ENCODE measurements at places on chromosomes 4 and X.

DNA sequence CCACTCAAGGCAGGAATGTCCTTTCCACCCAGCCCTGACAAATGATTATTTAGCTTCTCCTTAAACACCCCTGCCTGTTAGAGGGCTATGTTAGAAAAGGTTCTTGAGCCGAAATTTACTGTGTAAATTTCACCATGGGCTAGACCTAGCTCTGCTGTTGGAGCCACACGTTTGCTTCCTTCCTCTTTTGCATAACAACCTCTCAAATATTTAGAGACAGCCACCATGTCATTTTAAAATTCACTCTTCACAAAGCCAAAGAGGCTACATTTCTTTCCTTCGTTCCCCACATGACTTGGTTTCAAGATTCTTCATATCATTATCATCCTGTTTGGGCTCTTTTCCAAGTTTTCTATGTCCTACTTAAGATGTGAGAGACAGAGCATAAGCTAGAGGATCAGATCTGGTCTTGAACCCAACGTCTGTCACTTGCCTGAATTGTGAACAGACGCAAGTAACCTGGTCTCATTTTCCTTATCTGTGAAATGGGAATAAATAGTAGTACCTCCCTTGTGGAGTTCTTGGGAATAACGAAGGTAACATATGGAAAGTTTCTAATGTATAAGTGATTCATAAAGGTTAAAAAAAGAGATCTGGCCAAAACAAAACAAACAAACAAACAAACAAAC is 6.7 kb downstream of the DOCK11 start:
- no peak for DNase-seq

DNA sequence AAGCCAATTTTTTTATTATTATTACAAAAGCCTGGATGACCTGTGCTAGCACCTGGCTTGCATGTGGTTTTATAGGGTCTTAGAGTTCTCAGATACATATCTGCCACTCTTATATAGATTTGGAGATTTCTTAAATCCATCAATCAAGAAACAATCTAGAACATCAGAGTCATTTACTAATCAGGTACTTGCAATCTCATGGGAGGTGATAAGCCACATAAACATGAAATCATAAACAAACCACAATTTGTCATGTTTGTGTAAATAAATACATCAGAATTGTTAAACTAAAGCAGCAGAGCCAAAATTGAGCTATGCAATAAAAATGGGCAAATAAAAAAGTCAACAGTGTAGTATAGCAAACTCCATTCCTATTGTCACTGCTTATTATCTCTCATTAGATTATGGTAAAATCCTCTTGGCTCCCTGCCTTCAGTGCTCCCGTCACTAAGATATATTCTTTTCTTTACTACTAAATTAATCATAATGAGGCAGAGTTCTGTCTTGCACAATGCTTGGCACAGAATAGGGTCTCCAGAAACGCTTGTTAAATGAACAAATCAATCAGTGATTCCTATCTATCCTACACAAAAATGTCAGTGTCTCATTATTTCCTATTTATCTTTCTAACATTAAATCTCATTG is 108.7 kb upstream of the TTC29 start:
- DNase-seq, result no peak

DNA sequence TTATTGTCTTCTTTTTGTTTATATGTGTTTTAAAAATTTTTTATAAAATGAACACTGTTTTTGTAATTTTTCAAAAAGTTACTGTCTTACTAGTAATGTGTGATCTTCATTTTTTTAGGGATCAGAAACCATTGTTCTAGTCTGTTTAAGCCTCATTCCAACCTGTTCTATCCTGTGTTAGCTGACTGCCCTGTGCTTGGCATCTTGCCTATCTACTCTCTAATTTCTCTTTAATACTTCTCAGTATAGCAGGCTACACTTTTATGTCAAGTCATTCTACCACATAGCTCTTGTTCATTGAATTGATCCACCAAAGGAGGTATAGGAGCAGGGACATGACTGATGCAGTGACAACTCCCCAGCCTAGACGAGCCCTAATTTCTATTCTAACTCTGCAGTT is 70.2 kb upstream of the PLS3 start:
- no peak for DNase-seq

GRCh38 chr4:1060121-1060520 is 48.7 kb downstream of the FGFRL1 start:
- DNase-seq, result no peak

- no peak for DNase-seq
Observed at GRCh38 chr4:104896660-104897645, 249.7 kb upstream of the TET2 start.

DNA sequence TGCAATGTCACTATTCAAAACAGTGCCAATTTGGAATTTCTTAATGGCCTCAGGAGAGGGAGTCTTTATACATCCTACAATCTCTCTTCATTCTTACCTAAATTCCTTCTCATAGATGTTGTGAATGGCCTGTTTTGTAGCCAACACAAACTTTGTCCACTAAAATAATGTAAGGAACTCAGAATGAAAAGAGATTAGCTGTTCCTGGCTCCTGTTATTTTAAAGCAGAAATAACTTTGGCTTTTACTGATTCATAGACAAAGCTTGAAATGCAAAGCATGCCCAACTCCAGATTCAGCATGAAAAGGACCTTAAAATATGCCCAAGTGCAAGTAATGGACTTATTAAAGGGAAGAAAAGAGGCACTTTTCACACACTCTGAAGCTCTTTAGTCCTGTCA is 146.0 kb upstream of the GPC4 start:
- DNase-seq, result no peak

DNA sequence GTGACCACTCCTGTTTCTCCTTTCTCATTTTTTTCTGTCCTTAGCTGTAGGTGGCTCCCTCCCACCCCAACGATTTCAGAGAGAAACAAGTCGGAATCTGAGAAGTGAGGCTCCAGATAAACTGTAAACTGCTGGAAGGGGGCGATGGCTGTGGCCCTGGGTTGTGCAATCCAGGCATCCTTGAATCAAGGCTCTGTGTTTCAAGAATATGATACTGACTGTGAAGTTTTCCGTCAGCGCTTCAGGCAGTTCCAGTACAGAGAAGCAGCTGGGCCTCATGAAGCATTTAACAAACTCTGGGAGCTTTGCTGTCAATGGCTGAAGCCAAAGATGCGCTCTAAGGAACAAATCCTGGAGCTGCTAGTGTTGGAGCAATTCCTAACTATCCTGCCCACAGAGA is 37.7 kb downstream of the ETDC start:
- DNase-seq, result no peak

GRCh38 chr4:39446483-39446841 is 12.3 kb downstream of the RPL9 start:
- no peak for DNase-seq

- DNase-seq, result no peak
Observed at GRCh38 chrX:70007946-70008345, 41.8 kb downstream of the AWAT2 start.

GRCh38 chr4:105276361-105277104 is 129.9 kb downstream of the TET2 start:
- DNase-seq, result no peak

DNA sequence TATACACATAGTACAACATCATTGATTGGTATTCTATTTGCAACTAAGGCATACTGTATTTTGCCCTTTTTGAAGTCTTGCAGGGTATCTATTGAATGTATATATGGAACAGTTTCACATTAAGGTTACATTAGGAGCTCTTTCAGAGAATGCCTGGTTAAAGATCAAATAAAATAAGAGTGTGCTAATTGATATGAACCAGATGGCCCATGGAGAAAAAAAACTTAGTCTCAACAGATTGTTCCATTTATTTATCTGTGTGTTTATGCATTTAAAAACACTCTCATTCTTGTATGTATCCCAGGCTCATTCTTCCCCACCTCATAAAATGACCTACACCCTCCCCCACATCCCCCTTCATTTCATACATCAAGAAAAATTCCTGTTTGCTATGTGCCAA is 35.2 kb upstream of the GRIA2 start:
- DNase-seq, result no peak

DNA sequence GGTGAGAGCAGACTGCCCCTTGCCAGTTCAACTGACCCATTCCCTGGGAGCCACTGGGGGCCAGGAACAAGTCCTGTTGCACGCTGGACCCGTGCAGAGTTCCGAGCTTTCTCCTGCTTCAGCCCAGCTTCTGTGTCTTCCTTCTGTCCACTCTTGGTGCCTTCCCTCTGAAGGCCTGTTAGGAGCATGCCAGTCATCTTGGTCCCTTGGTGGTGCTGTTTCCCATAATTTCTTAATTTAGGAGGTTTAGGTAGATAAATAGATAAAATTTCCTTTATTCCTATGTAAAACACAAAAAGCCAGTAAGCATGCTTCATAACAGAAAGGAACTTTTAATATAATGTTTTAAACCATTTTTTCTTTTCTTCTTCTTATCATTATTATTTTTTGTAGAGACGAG is 672.7 kb downstream of the CCSER1 start:
- no peak for DNase-seq

DNA sequence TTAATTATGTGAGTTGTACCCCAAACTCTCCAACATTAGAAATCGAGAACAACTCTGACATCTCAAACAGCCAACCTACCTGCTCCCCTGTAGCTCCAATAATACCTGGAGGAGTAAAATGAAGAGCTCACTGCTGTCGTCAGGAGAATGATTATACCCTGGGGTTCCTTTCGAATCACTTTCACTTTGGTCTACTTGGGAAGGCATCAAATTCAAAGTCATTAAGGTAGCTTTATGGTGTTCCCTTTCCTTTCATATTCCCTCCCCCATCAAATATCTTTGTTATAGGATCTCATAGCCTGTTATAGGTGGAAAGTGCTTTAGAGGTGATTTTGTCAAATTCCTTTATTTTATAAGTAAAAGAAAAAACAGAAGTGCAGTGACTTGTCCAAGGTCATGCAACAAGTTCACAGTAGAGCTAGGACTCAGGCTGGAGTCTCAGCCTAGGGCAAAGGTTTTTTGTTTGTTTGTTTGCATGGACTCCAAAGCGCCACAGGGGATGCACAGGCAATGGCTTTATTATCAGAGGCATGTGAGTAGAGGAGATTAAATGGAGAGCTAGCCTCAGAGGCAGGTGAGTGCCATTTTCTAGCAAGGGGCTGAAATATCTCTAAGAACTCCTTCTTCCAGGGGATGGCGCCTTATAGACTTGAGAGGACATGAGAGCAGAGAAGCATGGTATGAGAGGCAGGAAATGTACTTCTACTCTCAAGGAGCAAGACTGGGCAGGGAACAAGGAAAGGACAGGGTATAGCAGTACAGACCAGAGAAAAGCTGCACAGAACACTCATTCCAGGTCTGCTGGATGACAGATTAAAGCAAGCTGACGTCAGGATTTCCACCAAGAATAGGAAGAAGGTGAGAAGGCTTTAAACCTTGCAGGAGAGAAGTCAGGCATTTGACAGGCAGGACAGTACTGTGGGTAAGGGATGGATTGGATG is 262.1 kb upstream of the GPC4 start:
- DNase-seq, result no peak

DNA sequence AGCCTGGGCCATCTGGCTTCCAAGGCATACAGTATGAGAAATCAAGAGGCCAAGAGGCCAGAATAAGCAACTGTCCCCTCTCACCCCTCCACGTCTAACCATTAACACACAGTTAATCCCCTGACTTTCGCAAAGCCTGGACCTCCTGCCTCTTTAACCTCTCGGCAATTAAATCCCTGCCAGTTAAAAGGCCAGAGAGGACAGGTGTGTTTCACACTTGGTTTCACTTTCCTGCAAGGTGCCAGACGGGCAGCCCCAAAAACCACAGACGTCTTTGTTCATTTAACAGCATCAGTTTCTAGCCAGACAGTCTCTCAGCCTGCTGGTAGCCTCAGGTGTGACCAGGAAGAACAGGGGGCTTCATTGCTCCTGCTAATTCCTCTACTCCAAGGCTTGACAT is 91.1 kb upstream of the KIT start:
- DNase-seq, result no peak

GRCh38 chrX:1784773-1785172 is 169.9 kb downstream of the ASMT start:
- DNase-seq, result no peak

DNA sequence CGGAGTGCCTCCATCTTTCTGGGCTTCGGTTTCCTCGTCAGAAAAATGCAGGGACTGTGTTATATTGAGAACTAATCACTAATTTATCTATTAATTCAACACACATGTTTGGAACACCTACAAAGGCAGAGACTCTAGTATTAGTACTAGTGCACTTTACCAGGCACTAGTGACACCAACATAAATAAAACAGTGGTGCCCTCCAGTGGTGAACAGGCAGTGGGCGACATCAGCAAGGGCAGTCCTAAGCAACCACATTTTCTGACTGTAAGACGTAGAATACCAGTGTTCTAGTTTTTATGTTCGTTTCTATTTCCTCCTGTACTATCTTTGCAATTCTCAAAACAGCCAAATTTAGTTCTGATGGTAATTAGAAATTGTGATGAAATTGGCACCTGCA is 69.1 kb upstream of the UCP1 start:
- peak; percentile 42 for DNase-seq

DNA sequence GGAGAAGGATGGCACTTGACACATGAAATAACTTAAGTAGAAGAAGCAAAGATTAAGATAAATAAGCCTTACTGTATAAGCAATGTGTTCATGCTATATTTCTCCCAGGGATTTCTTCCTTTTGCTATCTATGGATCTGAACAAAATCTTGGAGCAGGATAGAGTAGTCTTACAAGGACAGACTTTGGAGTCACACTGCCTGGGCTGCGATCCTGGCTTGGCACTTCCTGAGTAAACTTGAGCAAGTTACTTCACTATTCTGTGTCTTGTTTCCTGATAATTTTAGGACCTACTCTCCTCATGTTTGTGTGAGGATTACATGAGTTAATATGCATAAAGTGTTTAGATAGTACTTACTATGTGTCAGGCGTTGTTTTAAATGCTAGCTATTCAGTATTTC is 340.0 kb upstream of the MAOA start:
- no peak for DNase-seq

DNA sequence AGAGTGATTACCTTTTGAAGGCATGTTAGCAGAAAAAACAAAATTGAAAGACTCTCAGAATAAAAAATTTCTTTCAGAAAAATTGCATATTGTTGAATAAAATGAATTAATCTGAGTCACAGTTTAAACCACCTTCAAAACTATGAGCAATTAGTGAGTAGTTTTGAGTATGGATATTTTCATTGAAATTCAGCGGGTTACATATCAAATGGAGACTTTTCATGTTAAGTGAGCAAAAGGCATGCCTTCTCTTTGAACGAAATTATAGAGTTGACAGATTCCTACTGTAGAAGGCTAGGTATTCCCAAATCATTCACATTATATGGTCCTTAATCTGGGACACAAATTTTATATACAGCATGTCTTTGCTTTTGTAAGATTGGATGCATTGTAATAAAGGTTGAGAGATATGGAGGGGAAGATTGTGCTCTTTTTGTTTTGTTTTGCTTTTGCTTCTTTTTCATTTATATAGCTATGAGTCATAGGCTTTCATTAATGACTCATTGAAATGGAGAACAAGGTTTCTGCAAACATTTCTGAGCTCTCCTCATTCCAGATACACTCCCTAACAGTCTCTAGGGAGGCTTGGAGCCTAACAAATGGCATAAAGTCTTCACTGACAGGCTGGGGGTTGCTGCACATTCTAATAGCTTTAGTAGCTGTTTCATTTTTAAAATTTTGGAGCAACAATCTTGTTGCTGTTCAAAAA is 21.6 kb downstream of the PCDH18 start:
- no peak for DNase-seq

GRCh38 chr4:156169011-156169410 is 215.3 kb upstream of the CTSO start:
- no peak for DNase-seq

All from A549 (cell line).